ENCODE measurements at places on chromosomes 6 and 20.

DNA sequence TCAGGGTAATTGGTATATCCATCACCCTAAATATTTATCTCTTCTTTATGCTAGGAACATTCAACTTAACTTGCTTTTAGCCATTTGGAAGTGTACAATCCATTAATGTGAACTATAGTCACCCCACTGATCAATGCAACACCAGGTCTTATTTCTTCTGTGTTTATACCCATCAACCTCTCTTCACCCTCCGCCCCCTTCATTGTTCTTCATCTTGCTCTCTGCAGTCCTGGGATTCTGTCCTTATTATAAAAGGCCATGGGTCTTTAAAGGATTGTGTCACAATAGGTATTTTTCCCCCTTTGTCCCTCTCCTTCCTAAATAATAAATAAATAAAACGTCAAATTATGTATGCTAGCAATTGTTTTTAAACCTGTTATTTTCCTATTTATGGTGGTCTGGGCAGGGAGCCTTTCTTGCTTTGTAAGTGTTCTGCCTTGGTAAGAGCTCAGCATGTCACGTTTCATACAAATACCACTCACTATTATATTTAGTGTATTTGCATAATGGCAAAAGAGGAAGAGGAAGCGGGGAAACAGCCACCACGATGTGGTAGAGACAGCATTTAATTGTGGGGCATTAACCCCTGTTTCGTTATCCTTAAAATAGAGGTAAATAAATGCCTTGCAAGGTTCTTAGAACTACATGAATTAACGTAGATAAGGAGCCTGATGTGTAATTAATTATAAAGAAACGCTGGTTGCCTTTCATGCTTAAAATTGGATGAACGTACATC is 1.9 kb downstream of the ABRACL start:
- DNase-seq, result no peak

DNA sequence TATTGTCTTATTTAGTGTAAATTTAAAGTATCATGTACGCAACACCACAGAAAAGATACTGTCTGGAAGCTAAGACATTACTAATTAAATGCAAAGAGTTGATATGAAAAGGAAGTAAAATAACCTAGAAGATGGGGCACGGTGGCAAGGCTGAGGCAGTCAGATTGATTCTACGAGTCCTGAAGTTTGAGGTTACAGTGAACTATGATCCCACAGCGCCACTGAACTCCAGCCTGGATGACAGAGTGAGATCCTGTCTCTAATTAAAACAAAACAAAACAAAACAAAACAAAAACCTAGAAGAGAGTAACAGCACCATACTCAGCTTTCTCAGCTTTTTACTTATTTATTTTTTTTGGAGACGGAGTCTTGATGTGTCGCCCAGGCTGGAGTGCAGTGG is 199.0 kb downstream of the PRKN start:
- DNase-seq, result no peak

- DNase-seq, result no peak
These were observed 17.1 kb downstream of the NPEPL1 start for GRCh38 chr20:58709703-58710039.

GRCh38 chr6:84749181-84749580 is 15.2 kb downstream of the TBX18 start:
- no peak for DNase-seq

- DNase-seq, result no peak
These were observed 13.2 kb upstream of the MAP3K4 start for GRCh38 chr6:160978141-160978901.

DNA sequence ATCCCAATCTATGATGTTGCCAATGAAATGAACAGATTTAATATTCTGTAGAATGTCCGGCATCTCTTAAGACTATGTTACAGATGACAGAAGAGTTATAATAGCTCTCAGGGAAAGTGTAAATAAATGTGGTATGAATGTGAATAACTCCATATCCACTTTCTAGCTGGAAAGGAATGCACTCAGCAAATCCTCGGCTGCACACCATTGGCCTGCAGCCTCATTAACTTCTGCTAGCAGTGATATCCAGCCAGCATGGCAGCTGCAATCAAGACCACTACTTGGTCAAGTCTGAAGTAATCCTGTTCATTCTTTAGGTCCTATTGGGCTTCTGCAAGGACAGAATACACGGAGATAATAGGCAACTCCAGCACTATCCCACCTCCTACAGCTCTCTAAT is 17.3 kb upstream of the MICA start:
- no peak for DNase-seq

- DNase-seq, result no peak
These were observed 9.2 kb upstream of the BPIFB6 start for GRCh38 chr20:33022289-33022688.

GRCh38 chr6:122903266-122903915 is 92.6 kb upstream of the CLVS2 start:
- no peak for DNase-seq

GRCh38 chr6:136282906-136283305 is 6.7 kb downstream of the BCLAF1 start:
- DNase-seq, result no peak

DNA sequence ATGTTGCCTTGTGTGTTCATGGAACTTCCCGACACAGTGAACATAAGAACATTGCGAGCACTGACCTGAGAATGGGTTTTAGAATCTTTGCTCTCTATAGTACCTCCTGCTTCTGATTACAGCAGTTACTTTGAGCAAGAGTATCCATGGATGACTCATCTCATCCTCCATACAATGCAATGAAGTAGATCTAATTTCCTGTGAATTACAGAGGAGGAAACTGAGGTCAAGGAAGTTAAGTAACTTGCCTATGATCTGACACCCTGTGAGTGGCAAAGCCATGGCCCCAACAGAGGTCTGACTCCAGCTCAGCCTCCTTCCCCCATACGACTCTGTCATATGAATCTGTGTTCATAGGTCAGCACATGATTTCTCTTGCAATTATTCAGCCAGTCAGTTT is 518.1 kb downstream of the TFAP2A start:
- DNase-seq, result no peak

DNA sequence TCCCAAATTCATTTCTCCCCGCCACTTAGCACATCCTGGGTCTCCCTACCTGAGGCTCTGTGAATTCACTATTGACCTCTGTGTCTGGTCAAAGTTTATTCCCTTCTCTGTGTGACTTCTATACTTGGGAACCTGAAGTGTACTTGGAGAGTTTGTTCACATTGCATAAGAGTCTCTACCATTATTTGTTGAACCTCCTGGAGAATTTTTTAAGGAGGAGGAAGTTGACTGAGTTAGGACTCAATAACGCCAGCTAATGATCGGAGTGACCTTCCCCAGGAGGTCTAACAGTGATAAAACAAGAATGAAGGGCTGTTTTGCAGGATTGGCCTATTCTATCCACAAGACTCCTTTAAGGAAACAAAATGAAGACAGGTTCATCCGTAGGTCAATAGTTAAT is 23.6 kb downstream of the STMND1 start:
- no peak for DNase-seq

DNA sequence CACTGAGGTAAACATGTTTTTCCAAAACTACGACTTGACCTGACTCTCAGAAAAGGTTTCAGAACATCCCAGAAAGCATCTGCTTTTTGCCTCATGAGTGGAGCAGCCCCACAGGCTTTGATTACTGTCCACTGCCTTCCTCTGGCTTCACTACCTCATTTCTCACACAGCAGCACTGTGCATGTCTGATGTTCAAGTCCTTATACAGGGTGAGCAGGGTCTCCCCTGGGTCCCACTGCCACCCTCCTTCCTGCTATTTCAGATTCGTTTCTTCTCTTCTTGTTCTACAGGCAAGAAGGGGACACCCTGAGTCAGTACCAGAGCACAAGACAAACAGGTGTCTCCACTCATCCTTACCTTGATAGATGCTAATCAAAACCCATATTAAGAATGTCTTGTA is 64.7 kb upstream of the NFATC2 start:
- DNase-seq, result no peak

GRCh38 chr6:112939563-112939962 is 592.4 kb downstream of the RFPL4B start:
- DNase-seq, result no peak

DNA sequence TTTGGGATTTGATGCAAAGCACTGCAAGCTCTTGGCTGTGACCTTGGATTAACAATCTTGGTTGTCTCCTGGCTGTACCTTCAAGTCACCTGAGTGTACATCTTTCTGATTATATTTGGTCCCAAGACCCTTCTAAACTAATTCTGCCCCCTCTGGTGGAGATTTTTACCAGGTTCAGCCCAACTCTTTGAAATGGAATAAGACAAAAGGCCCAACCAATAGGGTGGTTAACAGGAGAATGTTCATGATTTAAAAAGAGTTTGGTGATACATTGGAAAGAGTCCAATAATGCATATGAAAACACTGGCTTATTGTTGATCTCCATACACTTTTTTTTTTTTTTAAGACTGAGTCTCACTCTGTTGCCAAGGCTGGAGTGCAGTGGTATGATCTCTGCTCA is 77.5 kb upstream of the CD83 start:
- no peak for DNase-seq

GRCh38 chr20:58403272-58403671 is 14.2 kb downstream of the VAPB start:
- DNase-seq, result no peak

DNA sequence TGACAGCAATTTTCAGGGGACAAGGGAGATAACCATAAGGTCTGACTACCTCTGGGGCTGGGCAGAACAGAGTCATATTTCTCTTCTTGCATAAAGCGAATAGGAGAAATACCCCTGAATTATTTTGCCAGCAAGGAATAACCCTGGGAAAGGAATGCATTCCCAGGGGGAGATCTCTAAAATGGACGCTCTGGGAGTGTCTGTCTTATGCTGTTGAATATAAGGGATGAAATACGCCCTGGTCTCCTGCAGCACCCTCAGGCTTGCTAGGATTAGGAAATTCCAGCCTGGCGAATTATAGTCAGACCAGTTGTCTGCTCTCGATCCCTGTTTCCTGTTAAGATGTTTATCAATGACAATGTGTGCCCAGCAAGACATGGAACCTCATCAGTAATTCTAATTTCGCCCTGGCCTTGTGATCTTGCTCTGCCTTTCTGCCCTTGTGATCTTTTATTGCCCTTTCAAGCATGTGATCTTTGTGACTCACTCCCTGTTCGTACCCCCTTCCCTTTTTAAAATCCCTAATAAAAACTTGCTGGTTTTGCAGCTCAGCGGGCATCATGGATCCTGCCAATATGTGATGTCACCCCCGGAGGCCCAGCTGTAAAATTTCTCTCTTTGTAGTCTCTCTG is 221.6 kb upstream of the HS3ST5 start:
- DNase-seq, result no peak

DNA sequence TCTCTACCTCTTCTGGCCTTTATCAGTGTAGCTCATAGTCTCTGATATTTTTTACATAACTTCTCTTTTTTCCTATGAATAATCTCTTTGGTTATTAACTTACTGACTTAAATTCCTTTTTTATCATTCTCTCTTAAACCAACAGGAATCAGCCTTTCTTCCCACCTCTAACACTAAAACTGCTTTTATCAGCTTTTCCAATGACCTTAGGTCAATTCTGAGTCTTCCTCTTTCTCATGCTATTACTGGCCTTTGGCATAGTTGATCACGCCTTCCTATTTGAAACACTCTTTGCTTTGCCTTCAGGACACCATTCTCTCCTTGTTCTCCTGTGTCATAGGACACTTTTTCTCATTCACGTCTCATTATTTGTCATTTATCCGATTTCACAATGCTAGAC is 8.1 kb upstream of the HINT3 start:
- no peak for DNase-seq

DNA sequence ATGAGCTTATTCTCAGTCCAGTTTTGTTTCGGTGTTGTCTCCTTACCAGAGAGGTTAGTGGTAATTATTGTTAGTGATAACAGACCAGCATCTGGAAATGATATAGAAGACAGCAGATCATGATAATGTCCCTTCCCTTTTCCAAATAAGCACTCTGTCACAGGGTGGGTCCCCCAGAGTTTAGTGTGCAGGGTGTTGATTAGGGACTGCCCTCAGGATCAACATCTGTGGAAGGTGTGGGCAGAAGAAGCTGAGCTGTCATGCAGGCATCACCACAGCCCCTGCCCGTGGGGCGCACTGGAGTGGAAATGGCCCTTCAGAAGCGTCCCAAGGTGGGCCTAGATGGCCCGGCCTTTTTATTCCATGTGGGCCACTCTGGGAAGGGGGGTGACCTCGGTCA is 67.6 kb upstream of the DTNBP1 start:
- DNase-seq, result no peak

DNA sequence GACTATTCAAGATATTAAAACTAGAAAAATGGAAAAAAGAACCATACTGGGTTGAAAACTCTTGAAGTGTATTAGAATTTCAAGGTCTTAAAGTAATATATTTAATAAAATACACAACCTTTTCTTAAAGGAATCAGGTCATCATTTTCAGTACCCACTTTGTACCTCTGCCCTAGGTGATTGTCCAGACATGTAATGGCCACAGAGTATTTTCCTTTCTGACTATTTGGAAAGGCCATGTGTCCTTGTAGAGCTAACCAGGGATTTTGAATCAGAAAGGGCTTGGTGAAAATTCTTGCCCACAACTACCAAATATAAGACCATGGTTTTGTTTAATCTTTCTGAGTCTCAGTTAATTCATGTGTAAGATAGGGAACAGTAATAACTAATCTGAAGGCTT is 91.4 kb upstream of the MLIP start:
- no peak for DNase-seq

All from stimulated activated CD8-positive, alpha-beta memory T cell treated with anti-CD3 and anti-CD28 coated beads, Interleukin-7, amount 100 ng/mL, for 48 hours (primary cell).